Cerebellar nuclear complex (tissue), 1 donor: ENCODE measurements at places on chromosomes 1 and 21.

- DNase-seq = no peak
Measured at GRCh38 chr1:44289530-44289929, 65.5 kb downstream of the ERI3 start.

DNA sequence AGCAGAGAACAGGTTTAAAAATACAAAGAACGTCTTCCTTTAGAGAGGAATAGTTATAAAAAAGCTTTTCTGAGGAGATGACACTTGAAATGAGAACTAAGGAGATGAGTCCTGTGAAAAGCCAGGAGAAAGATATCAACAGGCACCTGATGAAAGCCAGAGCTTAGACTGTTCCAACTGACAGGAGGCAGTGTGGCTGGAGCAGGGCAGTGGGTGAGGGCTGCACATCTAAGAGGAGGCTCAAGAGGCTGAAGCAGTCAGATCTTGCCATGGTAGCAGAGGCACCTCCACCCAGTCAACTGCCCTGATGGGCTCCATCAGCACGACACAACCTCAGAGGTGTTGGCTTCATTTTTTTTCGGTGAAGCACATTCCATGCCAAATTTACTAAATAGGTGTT is 445.3 kb downstream of the ADGRL2 start:
- DNase-seq = no peak

DNA sequence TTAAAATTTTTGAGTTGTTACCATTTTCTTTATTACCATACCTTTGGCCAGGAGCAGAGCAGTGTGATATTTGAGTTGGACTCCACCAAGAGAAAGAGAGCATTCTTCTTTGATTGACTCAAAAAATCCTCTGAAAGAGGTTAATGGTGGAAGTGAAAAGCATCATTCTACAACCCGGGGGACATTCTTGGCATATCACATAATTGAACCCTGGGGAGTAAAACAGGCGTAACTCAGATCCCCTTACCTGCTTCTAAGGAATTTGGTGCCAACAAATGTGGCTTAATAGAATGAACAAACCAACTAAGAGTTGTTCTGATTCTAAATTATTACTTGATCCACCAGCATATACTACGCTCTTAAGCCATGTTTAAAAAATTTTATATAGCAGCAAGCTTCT is 351.1 kb upstream of the DEPDC1 start:
- DNase-seq = no peak

- DNase-seq = no peak
Measured at GRCh38 chr1:67201891-67202290, 35.6 kb downstream of the IL23R start.

GRCh38 chr1:41100170-41100569 is 78.6 kb upstream of the SLFNL1 start:
- DNase-seq = no peak

DNA sequence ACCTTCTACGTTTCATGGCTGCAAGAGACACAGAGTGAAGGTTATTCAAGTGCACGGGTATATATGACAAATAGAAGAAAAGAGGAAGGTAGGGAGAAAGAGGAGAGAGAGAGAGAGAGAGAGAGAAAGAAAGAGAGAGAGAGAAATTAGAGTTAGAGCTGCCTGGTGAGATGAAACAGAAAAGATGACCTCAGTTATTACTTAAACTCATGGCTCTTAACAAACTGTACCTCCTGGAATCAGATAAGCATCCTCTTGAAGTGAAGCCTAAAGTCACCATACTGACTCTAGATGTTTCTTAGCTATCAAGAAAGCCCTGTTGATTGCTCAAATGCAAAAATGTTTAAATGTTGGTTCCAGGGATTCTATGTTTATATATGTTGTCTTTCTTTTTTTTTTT is 597.7 kb upstream of the ZP4 start:
- DNase-seq = no peak

GRCh38 chr1:83573776-83574175 is 425.2 kb downstream of the TTLL7 start:
- no peak for DNase-seq

DNA sequence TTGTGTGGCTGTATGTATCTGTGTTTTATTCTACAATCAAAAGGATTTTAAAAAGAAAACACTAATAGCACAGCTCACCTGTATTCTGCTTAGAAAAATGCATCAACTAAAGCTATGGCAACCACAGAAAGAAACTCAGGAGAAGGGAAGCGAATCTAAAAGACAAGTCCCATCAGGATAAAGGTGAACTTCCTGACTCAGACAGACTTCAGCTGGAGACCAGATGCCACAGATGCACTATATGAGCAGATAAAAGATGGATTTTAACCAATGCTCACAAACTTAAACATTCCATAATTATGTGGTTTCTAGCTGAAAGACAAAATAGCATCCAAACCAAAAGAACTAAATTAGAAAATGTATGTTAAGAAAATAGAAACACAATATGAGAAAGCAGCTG is 231.0 kb downstream of the RERE start:
- no peak for DNase-seq

GRCh38 chr1:37161171-37161570 is 126.9 kb upstream of the GRIK3 start:
- no peak for DNase-seq

DNA sequence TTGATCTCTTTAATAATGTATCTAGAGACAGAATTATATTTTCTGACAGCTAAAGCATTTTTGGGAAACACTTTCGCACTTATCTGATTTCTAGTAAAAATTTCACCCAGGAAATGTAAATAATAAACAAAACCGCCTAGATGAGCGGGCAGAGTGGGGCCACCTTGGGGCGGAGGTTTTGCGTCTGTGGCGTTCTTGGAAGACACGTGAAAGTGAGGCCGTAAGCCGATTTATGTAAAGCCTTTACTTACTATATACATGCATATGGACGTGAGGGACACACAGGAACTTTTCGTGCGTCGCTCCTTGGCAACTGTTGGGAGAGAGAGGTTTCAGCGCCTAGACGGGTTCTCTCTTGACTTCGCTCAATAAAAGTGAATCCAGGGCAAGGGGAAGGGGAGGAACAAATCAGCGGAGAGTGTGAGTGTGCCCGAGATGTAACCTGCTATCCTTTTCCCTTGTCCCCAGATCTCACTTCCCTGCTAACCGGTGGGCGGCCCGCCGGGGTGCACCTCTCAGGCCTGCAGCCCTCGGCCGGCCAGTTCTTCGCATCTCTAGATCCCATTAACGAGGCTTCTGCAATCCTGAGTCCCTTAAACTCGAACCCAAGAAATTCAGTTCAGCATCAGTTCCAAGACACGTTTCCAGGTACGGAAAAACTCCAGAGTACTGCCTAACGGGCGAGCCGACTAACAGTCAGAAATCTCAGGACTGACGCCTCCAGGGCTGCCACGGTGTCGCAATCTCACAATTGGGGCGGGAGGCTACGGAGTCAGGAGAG is 1.7 kb downstream of the HLX start:
- no peak for DNase-seq

DNA sequence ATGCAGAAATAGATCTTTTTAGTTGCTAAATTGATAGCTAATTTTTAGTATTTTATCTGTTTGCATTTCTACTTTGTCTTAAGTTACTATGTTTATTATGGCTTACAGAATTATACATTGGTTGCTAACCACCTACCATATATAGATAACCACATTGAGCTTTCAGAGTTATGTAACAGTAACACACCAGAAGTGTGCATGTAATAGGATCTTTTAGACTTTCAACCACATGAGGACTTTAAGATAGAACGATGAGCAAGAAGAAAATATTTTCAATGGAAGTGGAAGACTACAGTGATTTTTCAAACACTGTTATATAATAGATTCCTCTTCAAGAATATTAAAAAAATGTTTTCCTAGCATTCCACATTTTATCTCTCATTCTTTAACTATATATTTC is 28.8 kb downstream of the TOR1AIP1 start:
- no peak for DNase-seq

DNA sequence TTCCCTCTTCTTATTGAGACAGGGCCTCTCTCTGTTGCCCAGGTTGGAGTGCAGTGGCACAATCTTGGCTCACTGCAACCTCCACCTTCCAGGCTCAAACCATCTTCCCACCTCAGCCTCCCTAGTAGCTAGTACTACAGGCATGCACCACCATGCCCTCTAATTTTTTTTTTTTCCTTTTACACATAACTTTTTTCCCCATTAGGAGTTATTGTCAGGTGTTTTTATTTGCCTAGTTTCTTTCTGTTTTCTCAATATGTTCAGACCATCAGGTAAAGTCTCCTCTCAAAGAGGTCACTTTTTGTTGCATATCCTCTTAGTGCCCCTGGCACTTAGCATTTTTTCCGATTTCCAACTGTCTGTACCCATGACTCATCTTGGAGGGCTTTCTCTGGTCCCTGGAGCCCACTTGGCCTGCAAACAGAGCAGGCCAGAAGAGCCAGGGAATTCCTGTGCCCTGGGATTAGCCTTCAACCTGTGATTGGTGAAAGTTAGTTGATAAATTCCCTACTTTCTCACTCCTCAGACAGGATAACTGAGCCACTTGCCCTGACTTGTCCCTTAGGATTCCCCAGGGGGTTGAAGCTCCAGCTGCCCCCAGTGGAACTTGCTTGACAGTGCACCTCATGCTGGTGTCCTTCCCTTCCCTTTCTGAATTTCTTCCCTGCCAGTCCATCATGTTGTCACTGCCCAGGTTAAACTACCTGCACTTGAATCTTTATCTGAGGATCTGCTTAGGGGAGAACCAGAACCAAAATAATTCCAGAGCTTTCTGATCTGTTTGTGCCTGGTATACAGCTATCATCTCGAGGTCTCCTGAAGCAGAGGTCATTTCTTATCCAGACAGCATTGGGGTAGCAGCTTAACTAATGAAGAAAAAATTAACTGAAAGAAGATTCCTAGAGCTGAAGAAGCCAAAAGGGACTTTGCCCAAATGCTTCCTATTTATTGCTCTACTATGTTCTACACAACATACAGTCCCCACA is 2.4 kb downstream of the NTPCR start:
- DNase-seq = no peak

DNA sequence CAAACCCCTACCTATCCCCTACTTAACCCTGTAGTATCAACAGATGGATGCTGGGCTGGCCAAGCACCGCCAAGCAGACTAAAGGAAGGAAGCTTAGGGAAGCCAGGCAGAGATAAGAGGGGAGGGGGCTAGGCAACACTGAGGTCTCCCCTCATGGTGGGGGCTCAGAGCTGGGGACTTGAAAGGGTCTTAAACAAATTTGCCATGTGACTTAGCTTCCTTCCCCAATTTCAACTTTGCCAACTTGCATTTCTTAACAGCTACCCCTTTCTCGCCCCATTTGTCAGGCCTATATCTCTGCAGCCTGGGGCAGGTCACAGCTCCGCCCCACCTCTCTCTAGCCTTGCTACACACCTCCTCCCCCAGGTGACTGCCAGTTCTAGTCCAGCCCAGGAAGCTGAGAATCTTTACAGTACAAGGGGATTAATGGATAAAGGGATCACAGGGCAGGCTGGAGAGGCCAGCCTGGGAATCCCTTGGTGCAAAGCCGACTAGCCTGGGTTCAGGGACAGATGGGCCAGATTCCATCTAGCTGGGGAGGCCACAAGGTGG is 3.4 kb downstream of the KIF21B start:
- DNase-seq = no peak

DNA sequence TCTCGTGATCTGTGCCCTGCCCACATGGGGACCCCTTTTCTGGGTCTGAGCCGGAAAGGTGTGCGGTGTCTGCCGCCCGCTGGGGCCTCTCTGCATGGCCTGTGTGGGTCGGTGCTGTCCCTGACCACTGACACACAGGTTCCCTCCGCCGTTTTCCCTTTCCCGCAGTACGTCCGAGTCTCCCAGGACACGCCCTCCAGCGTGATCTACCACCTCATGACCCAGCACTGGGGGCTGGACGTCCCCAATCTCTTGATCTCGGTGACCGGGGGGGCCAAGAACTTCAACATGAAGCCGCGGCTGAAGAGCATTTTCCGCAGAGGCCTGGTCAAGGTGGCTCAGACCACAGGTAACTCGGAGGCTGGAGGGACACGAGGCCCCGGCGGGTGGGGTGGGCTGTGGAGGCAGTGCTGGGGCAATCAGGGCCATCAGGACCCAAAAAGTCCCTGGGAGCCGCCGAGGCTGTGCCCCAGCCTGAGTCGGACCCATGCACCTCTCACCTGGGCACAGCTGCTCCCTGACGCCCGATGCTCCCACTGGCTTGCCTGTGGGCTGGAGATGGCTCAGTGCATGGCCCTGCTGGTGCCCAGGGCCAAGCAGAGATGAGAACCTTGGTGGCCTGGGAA is 13.3 kb downstream of the TRPM2 start:
- DNase-seq = no peak

GRCh38 chr1:214106375-214106774 is 118.6 kb downstream of the PROX1 start:
- DNase-seq = no peak

DNA sequence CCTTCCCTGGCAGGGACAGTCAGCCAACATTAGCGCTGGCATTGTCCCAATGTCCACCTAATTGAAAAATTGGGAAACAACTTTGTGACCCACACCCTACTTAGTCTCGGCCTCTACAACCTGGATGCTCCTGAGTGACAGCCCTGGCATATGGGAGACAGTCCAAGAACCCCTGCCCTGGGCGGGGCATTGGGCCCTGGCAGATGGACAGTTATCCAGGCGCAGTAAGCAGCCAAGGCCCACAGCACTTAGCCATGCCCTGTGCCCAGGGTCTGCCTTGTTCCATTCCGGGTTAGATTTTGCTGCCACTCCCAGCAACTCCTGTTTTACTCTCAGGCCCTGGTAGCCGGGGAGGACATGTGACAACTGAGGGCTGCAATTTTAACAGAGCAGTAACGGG is 50.3 kb downstream of the NFASC start:
- no peak for DNase-seq

DNA sequence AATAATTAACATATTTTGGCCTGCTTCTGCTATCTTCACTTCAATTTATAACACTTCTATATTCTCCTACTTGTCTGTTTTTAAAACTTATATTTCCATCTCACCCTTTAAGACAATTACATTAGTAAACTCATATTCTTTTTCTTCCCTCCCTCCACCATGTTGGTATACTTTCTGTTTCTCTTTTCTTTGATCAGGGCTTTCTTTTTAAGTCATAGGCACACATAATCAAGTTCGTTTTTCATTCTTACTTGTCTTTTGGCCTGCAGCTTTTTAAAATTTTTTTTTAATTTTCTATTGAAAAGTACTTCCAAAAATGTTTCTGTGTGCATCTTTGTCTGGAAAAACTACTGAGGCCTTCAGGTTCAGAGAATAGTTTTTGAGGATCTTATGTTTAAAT is 2.3 kb downstream of the PYHIN1 start:
- no peak for DNase-seq

GRCh38 chr1:44594871-44595735 is 79.2 kb downstream of the TMEM53 start:
- no peak for DNase-seq
